Hematopoietic multipotent progenitor cell treated with erythropoietin and hydrocortisone succinate and interleukin-3 and kit ligand, for 6 days (in vitro differentiated cells): ENCODE measurements at places on chromosomes 5 and 9.

GRCh38 chr5:172920995-172921394 lies 38.2 kb upstream of the RPL26L1 start:
- DNase-seq = no peak

- DNase-seq = no peak
Measured at GRCh38 chr9:83384214-83384613, 154.0 kb downstream of the FRMD3 start.

- DNase-seq = peak; percentile 77
Measured at GRCh38 chr5:141734501-141735229, 52.6 kb upstream of the ARAP3 start.

DNA sequence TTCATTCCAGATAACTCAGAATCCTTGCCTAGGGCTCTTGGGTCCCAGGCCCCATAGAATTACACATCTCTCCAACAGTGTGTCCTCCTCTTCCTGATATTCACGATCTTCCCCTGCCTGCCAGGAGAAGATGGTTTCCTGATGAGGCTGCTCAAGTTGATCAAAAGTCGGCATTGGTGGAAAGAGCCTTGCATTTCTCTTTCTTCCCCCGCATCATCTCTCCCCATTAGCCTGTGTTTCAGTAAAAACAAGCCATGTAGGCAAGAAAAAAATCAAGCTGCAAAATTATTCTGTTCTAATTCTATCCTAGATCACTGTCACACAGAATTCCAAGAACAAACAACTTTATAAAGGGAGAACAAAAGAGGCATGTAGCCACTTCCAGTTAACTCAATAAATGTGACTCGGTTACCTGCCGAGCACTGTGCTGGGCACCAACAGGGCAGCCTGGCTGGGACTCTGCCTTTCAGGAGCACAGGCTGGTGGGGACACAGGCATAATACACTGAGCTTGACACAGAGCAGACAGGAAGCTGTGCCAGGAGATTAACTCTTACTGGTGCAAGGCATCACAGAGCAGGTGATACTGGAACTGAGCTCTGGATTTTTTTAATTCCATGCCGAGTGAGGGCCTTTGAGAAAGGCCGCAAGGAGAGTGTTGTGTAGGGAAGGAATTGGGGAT lies 25.6 kb downstream of the TMOD1 start:
- DNase-seq = no peak

- DNase-seq = peak; percentile 92
Measured at GRCh38 chr9:120724757-120725400, 10.6 kb upstream of the MEGF9 start.
